ENCODE measurements at places on chromosomes 1 and 21.

DNA sequence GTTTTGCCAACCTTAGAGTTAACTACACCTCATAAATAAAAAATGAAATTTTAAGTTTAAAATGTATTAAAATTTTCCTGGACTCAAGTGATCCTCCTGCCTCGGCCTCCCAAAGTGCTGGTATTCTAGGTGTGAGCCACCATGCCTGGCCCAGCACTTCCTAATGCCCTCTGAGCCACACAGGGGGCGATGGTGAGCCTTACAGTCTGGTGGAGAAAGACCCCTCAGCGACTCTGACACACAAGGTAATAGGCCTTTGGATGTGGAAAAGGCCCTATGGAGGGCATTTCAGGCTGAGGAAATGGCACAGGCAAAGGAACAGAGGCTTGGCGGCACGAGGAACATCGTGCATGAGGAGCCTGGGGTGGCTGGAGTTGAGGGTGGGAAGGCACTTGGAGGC, 6.7 kb downstream of the CITED4 start:
- no peak for DNase-seq

DNA sequence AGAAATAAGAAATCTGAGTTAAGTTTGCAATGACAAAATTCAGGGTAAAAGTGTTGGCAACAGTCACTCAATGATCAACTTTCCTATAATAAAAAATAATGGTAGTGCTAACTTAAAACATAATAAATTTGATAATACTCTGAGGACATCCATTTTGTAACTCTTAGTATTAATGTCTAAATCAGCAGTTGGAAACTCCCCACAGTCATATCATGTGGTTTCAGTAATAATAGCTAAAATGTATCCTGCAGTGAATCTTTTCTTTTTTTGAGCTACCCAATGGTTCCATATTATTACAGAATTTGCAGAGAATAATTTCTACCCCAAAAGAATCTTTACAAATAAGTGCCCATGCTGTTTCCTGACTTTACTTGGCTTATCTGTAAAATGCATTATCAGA, 286.7 kb downstream of the PTPRC start:
- no peak for DNase-seq

DNA sequence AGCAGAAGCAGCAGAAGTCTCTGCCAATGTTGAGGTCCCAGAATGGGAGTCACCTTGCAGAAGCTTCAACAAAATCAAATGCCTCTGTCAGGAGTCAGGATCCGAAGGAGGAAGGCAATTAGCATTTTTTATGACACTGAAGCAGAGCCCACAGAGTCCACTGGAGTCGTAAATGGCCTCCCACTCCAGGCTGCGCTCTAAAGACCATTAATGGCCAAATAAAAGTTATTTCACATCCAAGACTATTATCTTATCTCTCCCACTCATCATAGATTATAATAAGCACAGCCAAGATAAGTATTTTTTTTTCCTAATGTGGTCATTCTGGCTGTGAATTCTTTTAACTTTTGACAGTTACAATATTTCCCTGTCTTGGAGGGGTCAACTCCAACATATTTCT, 191.1 kb upstream of the C8B start:
- DNase-seq = no peak

DNA sequence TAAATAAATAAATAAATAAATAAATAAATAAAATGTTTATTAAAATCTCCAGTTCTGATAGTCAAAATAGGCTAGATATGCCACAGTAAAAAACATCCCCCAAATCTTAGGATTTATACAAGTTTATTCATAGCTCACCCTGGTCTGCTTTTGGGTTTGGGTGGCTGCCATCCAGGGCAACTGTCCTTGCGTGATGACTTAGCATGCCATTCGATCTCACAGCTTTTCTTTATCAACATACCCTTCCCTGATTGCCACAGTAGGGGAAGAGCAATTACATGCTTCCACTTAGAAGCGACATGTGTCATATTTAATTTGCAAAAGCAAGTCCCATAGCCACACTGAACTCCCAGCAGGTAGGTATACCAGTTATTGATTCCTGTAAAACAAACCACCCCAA, 52.7 kb downstream of the TEX35 start:
- DNase-seq = no peak

GRCh38 chr1:11790101-11790879, 15.5 kb downstream of the MTHFR start:
- DNase-seq = no peak

- no peak for DNase-seq
Measured at GRCh38 chr1:74368335-74368734, 133.1 kb downstream of the TNNI3K start.

- DNase-seq = peak; percentile 80
Measured at GRCh38 chr1:159211331-159212136, 6.9 kb downstream of the ACKR1 start.

DNA sequence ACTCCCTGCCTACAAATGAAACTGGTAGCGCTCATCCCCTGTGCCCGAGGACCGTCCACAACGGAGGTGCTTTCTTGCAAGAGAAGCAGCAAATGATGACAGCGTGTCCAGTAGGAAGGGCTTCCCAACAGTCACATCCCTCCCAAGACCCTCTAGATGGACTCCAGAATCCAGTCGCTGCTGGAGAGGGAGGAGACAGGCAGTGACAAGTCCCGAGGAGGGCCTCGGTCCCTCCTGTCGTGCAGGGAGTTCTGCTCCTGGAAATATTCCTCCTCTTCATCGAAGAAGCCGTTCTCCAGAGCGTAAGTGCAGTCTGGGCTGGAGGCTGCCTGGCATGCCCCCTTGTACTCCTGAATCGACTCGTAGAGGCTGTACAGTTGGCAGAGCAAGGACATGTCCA, 20.3 kb downstream of the FAM89A start:
- DNase-seq = no peak

DNA sequence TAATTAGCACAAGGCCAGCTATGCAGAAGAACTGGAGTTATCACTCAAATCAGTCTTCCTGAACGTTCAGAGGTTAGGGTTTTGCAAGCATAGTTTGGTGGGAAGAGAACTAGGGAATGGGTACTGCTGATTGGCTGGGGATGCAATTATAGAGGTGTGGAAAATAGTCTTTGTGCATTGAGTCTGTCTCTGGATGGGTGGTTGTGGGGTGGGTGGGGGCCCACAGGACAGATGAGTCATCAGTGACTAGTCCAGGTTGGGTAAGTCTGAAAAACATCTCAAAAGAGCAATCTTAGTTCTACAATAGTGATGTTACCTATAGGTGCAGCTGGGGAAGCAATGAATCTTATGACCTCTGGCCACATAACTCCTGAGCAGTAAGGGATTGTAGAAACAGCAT, 89.7 kb upstream of the HMCN1 start:
- DNase-seq = no peak

DNA sequence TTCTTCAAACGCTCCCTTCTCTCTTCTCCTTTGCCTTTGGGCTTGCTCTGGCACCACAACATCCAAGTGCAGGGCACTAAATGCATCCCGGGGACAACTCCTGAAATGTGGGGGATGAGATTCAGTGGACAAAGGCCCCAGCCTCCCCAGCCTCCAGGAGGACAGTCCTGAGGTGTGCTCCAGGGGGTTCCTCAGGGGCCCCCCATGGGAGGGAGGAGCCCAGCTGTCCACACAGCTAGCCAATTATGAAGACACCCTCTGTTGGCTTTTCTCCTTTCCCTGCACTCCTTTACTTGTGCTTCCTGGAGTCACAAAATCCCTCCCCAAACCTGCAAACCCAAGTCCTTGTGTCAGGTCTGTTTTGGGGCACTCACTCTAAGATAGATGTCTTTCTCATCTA, 735.4 kb downstream of the PTPRU start:
- DNase-seq = no peak
